Effector memory CD4-positive, alpha-beta T cell (primary cell): ENCODE measurements at places on chromosomes 11 and 22.
A peak's percentile ranks its signal among the peaks of the same experiment; 100 is the strongest.

DNA sequence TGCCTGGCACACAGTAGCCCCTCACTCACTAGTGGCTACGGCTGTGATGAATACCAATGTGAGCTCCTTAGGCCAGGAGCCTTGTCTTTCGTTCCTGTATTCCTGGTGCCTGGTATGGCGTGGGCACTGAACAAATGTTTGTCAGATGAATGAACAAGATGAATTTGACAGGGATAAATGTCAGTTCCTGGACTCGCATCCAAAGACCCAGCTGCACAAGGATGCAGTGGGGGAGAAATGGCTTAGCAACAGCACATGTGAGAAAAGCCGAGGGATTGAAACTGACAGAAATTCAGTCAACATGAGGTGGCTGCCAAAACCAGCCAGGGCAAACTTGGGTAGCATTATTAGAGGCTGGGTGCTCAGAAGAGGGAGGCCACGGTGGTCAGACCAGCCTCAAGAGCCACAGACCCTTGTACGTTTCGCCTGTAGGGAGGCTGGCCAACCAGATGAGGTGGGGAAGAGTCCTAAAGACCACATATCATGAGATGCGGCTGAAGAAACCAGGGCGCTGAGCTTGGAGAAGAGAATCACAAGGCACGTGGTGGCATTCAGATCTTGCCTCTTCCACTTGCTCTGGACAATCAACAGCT, 7.7 kb upstream of the SLC22A8 start:
- no peak for DNase-seq

GRCh38 chr11:70696076-70696475, 297.7 kb downstream of the CTTN start:
- no peak for DNase-seq

DNA sequence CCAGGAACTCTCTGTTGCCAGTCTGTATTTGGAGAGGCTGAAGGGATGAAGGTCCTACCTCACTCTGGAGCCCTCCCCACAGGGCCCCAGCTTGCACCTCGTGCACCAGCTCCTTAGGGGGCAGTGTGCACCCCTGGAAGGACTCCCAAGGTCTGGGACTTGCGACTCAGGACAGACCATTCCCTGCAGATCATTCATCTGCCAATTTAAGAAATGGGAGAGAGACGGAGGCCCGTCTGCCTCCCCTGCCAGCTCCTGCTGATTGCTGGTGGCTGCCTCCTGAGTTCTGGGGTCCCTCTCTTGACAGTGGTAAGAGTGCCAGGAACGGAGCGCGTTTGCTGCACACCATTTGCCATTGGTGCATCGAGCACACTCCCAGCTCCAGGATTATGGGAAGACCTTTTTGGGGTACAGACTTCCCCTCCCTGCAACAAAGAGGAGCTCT, 27.4 kb upstream of the MALAT1 start:
- DNase-seq: no peak

GRCh38 chr11:26994631-26995095, 751 bp downstream of the FIBIN start:
- no peak for DNase-seq

DNA sequence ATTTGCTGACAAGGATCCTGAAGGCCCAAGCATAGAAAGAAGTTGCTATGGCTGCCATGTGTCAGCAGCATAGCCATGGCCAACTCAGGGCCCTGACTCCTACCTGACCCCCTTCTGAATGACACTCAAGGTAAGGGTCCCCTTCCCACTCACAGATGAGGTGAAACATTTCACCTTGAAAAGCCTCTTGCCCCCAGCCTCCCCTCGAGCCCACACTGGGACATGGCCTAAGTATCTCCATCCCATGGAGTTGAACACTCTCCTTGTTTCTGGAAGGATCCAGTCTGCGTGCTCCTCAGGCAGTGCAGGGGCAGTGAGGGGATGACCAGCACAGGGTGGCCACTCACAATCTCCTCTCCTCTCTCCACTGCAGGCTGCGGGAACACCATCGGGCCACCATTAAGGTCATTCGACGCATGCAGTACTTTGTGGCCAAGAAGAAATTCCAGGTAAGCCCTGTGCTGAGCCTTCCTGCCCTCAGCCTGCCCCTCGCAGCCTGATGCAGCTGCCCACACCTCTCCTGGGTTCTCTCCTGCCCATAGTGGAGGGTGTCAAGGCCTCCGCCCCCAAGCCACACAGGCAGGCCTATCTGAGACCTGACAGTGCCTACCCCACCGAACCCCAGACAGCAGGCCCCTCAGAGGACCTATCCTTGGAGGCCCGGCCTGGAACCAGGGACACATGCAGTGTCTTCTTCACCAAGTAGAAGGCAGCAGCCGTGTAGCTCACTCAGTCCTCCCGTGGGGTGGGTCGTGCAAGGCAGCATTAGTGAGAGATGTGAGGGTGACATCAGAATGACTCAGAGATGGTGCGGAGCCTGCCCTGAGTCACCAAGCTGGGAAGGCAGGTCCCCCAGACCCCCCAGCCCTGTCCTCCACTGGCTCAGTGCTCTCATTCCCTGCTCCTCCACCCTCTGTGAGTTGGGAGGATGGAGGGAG, 68.9 kb upstream of the KCNQ1OT1 start:
- DNase-seq: no peak

- no peak for DNase-seq
Measured at GRCh38 chr11:130087294-130087926, 17.7 kb downstream of the APLP2 start.

- no peak for DNase-seq
Measured at GRCh38 chr11:33323421-33323820, 66.2 kb downstream of the HIPK3 start.

DNA sequence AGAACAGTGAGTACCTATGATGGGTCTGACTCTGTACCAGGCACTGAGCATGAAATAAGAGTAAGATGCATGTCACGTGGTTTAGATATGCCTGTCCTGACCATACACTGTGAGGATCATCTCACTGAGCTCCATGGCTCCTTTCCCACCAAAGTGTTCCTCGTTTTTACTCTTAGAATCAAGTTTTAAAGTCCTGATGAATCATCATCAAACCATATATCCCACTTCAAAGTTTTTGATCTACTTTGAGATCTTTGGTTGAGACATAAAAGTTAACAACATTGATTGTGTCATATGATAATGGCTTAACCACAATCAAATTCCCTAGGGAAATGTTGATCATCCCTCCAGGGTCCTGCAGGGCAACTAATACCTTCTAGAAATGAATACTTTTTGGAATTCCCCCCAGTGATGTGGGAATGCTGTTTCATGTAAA, 12.8 kb downstream of the ETS1 start:
- no peak for DNase-seq

DNA sequence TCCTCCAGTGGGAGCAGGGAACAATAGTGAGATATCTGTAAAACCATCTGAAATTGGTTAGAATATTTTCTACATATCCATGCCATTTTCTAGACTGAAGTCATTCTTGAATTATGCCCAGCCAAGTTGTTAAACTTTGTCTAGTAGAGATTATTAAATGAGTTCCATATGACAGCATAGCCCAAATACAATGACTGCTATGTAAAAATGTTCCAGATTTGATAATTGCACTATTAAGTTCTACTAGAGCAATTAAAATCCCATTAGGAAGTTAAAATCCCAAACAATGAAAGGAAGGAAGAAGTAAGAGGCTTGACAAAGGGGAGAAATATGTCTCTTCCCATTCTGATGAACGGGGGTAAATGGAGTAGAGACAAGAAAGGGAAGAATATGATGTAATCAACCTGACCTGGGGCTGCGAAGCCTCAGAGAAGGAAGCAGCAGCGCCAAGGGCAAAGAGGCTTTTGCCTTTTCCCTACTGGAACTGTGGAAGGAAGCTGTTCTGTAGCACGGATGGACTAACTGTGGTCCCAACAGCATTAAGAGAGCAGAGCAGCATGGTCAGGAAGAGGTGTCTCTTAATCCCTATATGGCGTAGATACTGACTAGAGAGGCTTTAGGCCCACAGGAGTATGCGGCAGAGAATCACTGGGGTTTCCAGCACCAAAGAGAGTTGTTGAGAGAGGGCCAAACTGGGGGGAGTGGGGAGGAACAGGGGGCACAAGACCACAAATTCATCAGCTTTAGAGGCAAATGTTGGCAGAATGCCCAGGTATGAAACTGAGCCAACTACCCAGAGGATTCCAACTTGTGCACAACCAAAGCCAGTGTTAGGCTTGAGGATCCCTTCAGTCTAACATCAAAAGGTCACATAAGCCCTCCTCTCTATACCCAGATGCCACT, 26.7 kb downstream of the RRP8 start:
- DNase-seq: no peak

- no peak for DNase-seq
Measured at GRCh38 chr22:37893583-37893983, 12.5 kb upstream of the MICALL1 start.

- peak; percentile 5 for DNase-seq
Measured at GRCh38 chr22:41619979-41620588, 759 bp downstream of the DESI1 start.

DNA sequence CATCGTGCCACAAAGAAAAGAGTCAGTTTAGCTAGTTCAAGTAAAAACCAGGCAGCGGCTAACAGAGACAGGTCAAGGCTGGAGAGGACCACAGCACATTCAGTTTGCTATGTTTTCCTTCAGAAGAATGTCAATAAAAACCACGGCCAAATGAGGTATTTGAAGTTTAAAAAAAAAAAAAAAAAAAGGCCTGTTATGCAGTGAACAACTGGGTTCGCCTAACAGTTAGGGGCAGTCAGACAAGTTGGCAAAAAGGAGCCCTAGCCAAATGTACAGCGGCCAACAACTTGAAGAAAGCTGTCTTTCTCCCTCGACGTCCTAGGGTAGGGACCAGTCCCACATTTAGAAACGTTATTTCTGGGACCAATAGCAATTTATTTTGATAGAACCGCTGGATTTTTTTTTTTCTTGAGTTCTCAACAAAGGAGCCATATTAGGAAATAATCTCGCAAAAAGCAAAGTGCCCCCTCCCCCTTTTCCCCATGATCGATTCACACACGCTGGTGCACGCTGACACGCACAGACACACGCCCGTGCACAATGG, 237.8 kb downstream of the TTC28 start:
- DNase-seq: no peak

- DNase-seq: no peak
Measured at GRCh38 chr22:21606775-21607174, 23.0 kb downstream of the YDJC start.

DNA sequence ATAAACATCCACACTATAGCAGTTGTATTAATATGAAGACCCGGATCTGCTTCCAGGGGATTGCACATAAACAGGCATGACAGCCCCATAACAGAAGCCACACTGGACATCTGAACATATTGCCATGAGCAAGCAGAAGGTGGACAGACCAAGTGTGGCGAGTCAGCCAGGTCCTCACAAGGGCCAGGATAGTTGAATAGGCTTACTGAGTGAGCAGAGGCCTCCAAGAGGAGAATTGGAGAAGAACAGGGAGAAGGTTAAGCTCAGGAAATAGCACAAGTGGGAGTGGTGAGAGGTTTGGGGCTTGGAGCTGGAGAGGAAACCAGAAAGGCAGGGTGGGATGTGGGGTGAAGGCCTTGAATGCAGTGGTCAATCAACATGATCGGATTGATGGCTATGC, 10.8 kb downstream of the SLC35C1 start:
- DNase-seq: no peak

- DNase-seq: peak; percentile 96
Measured at GRCh38 chr11:67507864-67508485, at the start of gene CDK2AP2. CDK2AP2 (minus strand) TSS chr11:67508162; CDS start chr11:67508082, 80 bp downstream.

DNA sequence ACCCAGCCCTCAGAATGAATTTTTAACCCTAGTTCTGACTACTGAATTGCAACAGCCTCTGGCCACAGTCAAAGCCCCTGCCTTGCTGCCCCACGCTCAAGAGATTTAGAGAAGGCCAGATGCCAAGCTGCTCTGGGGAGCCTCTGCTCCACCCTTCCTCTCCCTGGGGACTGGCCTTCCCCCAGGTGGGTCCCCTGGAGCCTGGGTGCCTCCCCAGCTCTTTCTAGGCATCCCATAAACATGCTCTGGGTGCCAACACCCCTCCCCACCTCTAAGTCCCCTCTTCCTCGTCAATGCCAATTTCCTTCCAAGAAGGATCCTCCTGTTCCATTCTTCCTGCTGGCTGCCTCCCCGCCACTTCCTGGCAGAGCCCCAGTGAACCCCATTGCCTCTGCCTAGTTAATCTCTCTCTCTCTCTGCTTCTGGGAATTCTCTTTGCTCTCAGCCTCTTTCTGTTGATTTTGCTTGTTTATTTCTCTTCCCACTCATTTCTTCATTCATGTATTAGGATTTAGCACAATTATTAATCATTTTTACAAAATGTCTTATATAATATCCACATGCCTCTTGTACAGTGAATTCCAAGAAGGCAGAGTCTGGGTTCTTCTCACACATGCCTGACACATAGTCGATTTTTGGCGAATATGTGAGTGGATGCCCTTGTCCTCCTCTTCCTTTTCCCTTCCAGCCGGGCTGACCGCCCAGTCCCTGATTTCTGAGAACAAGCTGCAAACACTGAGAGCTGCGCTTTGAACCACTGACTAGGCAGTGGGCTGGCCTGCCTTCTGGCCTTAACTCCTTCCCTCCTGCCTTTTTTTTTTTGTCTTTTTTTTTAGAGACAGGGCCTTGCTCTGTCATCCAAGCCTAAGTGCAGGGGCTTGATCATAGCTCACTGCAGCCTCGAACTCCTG, 17.5 kb downstream of the UQCR10 start:
- no peak for DNase-seq

GRCh38 chr22:25709758-25710157, 32.2 kb upstream of the MYO18B start:
- DNase-seq: no peak

DNA sequence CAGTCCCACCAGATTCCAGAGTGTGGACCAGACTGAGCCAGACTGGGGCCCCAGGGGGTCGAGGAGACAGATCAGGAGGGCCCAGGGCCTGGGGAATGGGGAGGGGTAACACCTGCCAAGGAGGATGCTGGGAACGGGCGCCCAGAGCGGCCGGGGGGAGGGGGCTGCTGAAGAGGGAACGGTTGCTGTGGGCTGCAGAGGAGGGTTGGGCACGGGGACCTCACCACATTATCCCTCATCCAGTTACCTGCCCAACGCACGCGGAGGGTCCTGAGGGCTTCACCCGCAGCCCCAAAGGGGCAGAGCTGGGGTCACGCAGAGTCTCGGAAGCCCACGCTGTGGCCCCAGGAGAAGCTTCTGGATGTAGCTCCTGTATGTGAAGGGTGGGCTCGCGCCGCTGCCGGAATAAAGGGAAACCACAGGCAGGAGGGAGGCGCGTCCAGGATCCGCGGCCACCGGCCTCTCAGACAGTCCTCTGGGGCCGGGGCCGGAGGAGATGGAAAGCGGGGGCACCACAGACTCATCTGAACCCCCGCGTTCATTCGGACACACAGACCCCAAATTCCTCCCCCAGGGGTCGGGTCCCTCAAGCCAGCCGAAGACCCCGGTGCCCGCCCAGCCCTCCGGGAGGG, 866 bp upstream of the SELENOO start:
- no peak for DNase-seq

- DNase-seq: no peak
Measured at GRCh38 chr11:91653079-91653754, 571.4 kb upstream of the FAT3 start.

GRCh38 chr11:13007182-13008060, 1.7 kb upstream of the RASSF10 start:
- DNase-seq: no peak

- DNase-seq: no peak
Measured at GRCh38 chr11:43626798-43627197, 53.7 kb upstream of the HSD17B12 start.
